ENCODE measurements at places on chromosomes 7 and 10.
A peak's percentile ranks its signal among the peaks of the same experiment; 100 is the strongest.

DNA sequence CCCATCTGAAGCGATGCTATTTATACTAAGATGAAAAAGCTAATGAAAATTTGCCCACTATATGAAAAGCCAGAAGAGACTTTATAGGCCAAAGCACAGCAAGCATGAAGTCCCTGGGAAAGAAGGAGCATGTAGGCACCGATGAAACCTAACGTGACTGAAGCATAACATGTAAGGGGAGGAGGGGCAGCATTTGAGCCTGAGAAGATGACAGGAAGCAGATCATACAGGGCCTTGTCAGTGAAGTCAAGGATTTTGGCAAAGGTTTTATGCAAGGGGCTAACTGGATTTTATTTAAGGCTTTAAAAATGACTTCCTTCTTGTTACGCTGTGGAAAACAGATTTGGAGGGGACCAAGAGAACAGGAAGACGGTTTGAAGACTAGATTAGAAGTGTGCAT, 744.0 kb downstream of the PHTF2 start:
- DNase-seq: no peak

- DNase-seq: no peak
Observed at GRCh38 chr7:143929224-143929920, 5.7 kb upstream of the OR2F2 start.

DNA sequence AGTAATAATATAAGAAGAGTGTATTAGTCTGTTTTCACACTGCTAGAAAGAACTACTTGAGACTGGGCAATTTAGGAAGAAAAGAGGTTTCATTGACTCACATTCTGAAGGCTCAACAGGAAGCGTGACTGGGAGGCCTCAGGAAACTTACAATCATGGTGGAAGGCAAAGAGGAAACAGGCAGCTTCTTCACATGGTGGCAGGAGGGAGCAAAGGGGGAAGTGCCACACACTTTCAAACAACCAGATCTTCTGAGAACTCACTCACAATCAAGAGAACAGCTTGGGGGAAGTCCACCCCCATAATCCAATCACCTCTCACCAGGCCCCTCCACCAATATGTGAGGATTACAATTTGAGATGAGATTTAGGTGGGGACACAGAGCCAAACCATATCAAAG, 212.5 kb upstream of the HDAC9 start:
- no peak for DNase-seq

GRCh38 chr10:28008054-28008453, 9.2 kb upstream of the ODAD2 start:
- DNase-seq: no peak

DNA sequence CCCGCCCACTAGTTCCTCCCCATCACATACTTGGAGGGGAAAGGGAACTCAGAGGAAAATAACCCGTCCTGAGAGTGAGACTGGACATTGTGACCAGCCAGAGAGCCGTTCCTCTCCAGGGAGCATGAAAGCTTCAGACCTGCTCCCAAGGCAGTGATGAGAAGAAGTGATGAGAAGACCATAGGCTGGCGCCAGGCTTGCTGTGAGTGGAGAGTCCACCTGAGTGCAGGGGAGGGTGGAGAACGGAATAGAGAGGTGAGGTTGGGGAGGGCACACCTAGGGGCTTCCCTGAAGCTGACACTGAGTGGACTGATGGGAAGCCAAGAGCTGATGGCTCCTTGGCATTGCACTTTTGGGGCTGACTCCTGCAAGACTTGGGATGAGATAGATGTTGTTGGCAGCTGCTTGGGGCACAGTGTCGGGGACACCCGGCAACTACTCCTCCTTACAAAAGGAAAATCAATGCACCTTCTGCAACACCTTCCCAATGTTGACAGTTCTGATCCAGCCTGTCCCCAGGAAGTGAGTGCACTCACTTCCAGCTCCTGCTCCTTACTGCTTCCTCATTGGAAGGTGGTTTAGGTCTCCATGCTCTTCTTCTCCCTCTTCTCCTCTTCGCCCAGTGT, 79.4 kb downstream of the EMX2 start:
- DNase-seq: no peak

GRCh38 chr7:44853391-44853790, 5.5 kb upstream of the H2AZ2 start:
- no peak for DNase-seq

GRCh38 chr10:110629680-110630191, 14.4 kb upstream of the RBM20 start:
- DNase-seq: no peak

- no peak for DNase-seq
Observed at GRCh38 chr10:59891936-59892335, 14.4 kb downstream of the CCDC6 start.

DNA sequence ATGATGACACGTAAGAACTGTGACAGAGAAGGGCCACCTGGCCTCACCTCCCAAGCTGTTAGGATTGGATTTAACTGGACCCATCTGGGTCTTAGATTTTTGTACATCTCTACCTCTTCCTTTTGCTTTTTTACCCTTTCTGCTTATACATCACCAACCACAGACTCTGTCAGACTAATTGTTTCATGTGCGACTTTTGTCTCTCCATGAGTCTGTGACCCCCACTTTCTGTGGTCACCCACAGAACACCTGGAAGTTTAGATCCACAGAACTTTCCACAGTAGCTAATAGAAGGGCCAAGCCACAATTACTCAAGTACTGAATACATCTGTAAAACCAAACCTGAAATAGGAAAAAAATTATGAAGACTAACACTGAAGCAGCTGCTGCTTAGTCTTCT, 23.1 kb downstream of the SEC31B start:
- no peak for DNase-seq

DNA sequence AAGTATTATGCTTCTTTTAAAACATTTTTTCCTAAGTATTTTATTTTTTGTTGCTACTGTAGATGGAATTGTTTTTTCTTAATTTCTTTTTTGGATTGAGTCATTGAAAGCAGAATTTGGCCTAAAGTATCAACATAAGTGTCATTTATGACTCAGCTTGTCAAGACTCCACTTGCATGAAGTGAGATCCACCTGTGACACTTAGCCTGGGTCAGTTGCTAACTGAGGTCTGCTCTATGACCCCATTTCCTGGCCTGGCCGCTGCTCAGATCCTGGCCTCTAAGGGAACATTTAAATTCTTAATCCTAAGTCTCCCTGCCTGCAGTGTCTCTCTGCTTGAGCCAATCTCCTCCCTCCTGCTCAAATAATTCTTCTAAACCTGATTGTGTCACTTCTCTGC, 35.5 kb downstream of the TMEM270 start:
- peak; percentile 70 for DNase-seq

- no peak for DNase-seq
Observed at GRCh38 chr7:134701272-134701671, 54.6 kb downstream of the BPGM start.

- no peak for DNase-seq
Observed at GRCh38 chr10:16652154-16652553, 130.5 kb upstream of the C1QL3 start.

DNA sequence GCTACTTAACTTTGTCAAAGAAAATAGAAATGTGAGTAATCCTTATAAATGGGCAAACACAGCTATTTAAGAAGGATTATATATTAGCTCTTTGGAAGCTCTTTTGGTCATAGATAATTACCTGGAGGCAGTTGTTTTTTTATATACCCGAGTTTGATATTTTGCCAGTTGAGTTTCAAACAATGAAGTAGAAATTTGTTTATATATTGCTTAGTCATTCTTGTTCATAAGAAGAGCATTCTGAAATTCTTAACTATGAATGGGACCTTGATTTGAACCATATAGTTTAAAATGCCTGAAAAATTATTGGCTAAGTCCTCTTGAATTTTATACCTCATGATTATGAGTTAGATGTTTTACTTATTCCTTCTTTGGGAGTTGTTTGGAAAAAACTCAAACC, 36.4 kb downstream of the MINPP1 start:
- no peak for DNase-seq

DNA sequence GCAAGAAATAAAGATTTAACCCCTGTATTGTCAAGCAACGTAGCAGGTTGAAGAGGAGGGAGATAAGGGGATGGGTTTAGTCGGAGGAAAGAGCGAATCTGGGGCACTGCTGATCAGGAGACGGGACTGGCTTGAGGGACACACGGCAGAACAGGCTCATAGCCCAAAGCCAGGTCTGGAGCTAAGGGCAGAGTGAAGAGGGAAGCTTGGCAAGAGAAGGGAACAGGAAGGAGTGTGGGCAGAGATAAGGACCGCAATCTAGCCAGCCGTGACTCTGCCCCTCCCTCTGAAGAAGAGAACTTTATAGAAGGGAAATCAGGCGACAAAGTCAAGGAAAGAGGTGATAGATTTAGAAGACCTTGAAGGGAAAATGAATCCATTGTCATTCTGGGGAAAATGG, 67.6 kb downstream of the CAV1 start:
- no peak for DNase-seq

GRCh38 chr7:14045651-14046050, 56.2 kb upstream of the ETV1 start:
- DNase-seq: no peak

All from HS-5 (cell line).